ENCODE measurements at places on chromosomes 2 and 18.

DNA sequence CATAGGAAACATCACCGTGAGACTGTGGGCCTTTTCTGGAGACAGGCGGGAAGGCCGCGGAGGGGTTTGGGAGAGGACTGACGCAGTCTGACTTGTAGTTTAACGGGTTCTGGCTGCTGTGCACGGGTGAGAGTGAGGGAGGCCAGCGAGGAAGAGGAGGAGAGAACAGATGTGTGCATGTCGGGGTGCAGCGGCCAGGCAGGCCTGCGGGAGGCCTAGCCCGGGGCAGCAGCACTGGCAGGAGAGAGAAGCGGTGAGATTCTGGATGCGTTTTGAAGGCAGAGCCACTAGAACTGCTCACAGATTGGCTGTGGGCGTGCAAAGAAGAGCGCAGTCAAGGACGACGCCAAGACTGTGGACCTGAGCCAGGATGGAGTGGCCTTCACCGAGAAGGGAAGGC, 53.9 kb downstream of the PTGR3 start:
- no peak for DNase-seq

DNA sequence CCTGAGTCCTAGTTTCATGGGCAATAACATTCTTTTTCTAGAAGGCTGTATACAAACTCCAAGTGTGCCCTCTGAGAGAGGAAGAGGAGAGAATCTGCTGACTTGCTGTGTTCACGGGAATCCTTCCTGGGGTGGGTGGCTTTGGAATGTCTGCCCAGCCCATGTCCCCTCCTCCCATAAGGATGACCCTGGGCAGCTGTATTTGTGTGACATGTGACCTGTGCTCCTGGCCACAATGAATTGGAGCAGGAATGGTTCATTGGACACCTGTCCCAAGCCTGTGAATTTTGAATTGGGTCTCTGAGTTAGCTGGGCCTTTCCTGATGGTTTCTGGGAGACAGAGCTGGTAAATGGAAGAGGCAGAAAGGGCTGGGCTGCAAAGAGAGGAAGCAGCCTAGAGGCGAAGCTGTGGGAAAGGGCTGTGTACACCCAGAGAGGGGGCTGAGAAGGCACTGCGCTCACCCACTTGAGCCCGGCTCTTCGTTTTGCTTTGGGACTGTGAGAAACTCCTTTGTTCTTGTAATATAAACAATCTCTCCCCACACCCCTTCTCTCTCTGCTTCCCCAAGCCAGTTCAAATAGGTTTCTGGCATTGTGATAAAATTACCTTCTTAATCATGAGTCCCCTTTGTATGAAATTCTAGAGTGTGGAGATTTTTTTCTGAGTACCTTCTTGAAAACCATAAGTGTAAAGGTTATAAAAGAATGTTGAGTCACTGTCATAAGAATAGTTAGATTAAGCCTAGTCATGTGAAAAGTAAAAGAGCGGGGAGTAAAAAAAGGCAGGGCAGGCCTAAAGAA, 49.8 kb downstream of the SLC4A5 start:
- DNase-seq = no peak

- no peak for DNase-seq
Measured at GRCh38 chr18:70390371-70391090, 101.7 kb downstream of the SOCS6 start.

GRCh38 chr18:5543036-5543680, 639 bp downstream of the EPB41L3 start:
- DNase-seq = no peak

DNA sequence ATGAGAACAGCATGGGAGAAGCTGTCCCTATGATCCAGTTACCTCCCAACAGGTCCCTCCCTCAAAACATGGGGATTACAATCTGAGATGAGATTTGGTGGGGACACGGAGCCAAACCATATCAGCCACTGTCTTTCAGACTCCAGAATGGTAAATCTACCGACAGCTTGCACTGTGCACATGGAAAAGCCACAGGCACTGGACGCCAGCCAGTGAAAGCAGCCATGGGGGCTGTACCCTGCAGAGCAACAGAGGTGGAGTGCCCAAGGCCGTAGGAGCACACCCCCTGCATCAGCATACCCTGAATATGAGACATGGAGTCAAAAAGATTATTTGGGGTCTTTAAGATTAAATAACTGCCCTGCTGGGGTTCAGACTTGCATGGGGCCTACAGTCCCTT, 218.4 kb downstream of the PDE1A start:
- no peak for DNase-seq

DNA sequence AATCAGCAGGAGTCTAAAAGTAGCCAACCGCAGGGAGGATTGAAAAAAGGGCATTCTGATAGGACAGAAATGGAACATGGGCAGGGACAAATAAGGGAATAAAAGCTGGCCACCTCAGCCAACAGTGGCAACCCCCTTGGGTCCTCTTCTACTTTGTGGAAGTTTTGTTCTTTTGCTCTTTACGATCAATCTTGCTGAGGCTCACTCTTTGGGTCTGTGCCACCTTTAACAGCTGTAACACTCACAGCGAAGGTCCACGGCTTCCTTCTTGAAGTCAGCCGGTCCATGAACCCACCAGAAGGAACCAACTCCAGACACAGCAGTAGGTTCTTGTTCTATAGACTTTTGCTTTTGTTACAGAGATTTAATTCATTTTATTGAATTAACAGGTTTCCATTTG, 285.4 kb upstream of the CDH20 start:
- no peak for DNase-seq

GRCh38 chr2:156333951-156334495, 1.5 kb upstream of the NR4A2 start:
- DNase-seq = peak; percentile 35

DNA sequence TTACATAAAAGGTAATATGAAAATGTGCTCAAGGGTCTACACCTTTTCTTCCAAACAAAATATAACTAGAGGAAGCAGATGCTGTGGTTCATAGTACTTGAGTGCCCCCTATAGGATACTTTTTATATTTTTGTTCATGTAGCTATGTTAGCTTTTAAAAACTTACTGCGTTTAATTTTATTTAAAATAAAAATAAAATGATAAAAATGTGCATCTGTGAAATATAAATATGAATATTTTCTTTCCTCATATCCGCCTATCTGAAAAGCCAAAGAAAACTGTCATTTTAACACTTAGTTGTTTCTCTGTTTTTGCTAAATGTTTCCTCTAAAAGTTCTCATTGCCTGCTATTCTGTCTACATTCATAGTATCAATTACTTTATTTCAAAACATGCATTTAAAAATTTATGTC, 9.6 kb upstream of the LRP1B start:
- no peak for DNase-seq

DNA sequence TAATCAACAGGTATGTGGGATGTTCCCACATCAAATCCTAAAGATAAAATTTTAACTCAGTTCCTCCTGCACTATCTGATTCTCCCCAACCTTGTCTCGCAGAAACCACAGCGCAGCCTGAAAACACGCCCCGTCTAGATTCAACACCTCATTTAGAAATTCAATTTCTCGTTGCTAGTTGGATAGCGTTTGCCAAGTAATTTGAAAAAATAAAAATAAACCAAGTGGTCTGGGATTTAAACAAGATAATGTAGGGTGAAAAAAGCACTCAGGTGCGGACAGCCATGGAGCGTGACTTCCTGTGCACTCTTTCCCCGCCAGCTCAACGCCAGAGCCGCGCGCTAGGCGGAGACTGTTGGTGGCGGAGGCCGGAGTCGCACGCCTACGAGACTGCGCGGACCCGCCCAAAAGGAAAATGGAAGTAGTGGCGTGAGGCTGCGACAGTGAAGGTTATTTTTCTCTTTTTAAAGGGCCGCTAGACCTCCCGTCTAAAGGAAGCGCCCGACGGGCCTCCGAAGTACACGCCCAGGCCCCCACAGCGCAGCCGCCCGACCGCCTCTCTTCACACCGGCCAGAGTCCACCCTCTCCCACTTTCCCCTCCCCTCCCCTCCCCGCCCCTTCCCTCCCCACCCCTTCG, 615 bp upstream of the CCNT2 start:
- peak; percentile 90 for DNase-seq

DNA sequence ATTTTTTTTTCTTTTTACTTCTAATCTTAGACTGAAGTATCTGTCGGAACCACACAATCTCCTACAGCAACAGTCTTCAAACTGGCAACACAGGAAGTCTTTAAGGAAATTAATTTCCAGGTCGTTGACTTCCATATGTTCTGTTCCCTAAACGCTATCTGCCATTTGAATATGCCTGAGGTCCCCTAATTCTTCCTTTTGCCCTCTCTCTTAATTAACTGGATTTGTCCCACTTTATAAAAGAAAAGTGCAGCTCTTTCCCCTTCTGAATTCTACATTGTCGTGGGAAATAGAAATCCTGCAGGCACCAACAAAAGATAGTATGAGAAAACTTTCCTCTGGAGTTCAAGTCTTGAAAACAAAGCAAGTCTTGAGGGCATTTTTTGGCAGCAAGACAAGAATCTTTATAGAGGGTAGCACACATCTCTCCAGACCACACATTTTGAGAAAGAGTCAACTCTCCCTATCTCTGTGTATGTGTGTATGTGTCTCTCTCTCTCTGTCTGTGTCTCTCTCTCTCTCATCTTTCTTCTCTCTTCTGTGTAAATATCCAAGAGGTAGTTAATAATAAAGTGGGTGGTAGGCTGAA, 879.8 kb downstream of the SOCS6 start:
- no peak for DNase-seq

DNA sequence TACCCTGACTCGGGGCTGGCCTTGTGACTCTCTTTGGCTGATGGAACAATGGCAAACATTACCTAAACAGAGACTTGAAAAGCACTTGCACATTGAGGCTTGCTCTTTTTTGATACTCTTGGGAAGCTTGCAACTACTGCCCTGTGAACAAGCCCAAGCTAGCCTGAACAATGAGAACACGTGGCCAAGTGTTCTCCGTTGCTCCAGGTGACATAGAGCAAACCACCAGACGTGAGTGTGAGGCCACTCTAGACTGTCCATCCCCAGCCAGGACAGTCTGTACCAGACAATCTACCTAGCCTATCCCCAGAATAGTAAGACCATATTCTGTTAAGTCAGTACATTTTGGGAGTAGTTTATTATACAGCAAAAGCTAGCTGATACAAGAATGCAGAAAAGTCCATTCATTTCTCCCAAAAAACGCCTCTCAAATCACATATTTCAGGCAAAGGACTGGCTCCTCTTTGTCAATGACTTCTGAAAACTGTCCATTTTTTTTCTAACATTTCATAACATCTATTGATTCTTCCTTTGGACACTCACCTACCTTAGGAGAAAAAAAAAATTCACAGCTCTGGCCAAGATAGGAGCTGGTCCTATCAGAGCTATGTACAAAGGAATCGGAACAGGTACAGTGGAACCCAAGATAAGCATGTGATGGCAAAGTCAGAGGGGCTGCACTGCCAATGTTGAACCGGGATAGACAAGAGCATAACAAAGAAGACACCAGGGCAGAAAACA, 142.1 kb upstream of the PKDCC start:
- DNase-seq = no peak

DNA sequence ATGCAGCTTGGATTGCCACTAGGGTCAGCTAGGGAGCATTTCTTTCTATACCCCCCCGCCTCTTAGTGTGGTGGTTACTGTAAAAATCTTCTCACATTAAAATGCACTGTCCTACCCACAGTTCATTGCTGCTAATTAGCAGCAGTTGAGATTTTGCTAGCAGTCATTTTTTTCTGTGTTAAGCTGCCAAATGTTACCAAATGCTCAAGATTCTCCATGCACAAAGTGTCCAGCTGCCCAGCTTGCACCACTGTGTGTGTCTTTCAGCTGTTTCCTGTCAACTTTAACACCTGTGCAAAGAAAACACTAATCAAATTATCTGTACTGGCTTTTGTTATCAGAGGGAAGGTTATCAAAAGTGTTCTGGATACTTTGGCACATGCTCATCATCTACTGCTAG, 679.3 kb downstream of the NR4A2 start:
- DNase-seq = no peak

DNA sequence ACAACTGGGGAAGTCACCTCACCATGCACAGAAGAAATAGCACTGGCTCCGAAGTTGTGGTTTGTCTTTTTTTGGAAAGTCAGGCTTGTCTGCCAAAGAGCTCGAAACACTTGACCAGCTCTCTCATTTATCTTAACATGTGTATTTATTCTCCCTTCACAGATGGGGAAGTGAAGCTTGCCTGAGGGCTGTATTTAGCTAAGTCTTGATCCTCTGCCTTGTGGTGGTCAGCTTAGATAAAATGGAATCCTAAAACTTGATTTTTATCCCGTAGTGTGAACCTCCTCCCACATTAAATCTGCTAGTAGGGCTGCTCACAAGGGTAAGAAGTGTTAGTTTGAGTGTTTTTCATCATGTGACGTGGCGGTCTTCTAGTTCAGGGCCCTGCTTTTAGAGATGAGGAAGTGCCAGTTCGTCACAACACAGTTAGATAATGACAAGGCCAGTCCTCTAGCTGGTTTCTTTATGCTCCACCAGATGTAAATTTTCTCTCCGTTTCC, 89.7 kb downstream of the TMEM247 start:
- no peak for DNase-seq

- DNase-seq = no peak
Measured at GRCh38 chr18:35588995-35589394, 7.5 kb downstream of the GALNT1 start.

DNA sequence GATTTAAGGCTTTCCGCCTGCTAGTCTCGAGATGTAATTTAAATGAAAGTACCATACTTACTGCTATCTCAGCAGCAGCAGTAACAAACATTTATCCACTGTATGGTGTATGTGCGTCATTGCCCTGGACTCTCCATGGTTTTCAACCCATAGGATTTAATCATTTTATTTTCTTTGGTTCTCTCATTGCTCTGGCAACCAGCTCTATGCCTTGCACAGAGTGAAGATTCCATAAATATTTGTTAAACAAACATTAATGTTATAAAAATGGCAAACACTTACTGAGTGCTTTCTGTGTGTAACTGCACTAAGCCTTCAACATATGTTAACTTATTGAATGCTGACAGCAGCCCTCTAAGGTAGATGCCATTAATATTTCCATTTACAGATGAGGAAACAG, 1.3 kb upstream of the LMAN1 start:
- no peak for DNase-seq

GRCh38 chr18:49206717-49207116, 253.7 kb downstream of the DYM start:
- DNase-seq = no peak

- no peak for DNase-seq
Measured at GRCh38 chr2:174664084-174664759, 66.6 kb upstream of the WIPF1 start.

Measured in breast epithelium (tissue), 4 donors.